ENCODE measurements at places on chromosomes 5 and 9. TPM values are rescaled to one million over a fixed set of nuclear protein-coding genes. Genes with fewer than 3 reads are reported as not detected.

The CARD9 gene
- 1.2 TPM for total RNA-seq

- DNase-seq, result no peak
Measured at GRCh38 chr9:14309403-14309802, 4.5 kb downstream of the NFIB start.

DNA sequence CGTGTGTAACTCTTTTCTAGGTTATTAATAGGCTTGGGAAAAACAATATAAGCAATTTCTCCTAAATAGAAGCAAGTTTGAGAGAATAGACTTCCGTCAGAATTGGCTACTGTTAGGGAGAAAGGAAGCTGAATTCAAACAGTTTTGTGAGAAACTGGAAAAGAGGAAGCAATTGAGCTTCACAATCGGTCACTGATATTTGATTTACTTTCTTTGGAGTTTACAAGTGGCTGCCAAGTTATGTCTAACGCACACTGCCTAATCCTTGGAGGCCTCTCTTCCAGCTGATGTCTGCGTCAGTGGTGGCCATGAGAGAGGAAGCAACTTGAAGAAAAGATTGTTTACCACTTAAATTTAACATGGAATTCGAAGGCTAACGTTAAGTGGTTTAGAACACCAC lies 319.5 kb downstream of the ADGRV1 start:
- DNase-seq, result no peak

The SPAG8 gene
- total RNA-seq, result 0.39 TPM

- DNase-seq, result no peak
Measured at GRCh38 chr5:33339413-33339812, 101.4 kb upstream of the TARS1 start.

Data from HCT116 (cell line).